ENCODE measurements at places on chromosomes 16 and 17. TPM values are rescaled to one million over a fixed set of nuclear protein-coding genes. Genes with fewer than 3 reads are reported as not detected.

The XYLT1 gene
- total RNA-seq, result 18.4 TPM

The EPOP gene
- total RNA-seq, result 2.0 TPM

The IGF2BP1 gene
- total RNA-seq, result 260 TPM

The LGALS9B gene
- not detected for total RNA-seq

The TRIM25 gene
- 1.9 TPM for total RNA-seq

The MYH2 gene
- not detected for total RNA-seq

The TLCD1 gene
- 8.2 TPM for total RNA-seq

The RPS2 gene
- 1,772 TPM for total RNA-seq

The CCL1 gene
- not detected for total RNA-seq

The RECQL5 gene
- total RNA-seq, result 49.8 TPM

The RPRML gene
- total RNA-seq, result 4.5 TPM

The KRTAP4-6 gene
- total RNA-seq, result not detected

DNA sequence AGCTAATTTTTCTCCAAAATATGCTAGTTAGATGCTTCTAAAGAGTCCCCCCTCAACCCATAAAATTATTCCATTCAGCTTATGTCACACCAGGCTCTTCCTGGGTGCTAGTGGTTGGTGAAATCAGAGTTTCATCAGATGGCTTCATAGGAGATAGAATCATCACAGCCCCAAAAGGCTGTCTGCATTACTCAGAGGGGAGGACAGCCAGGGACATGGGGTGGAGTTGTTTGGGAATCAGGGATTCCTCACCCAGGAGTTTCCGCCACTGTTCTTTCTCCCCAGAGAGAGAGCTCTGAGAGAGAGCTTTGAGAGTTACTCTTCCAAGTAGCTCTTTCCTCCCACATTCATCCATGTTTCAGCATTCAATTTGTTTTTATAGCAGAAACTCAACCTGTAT lies 288 bp upstream of the KRT34 start:
- no peak for DNase-seq

DNA sequence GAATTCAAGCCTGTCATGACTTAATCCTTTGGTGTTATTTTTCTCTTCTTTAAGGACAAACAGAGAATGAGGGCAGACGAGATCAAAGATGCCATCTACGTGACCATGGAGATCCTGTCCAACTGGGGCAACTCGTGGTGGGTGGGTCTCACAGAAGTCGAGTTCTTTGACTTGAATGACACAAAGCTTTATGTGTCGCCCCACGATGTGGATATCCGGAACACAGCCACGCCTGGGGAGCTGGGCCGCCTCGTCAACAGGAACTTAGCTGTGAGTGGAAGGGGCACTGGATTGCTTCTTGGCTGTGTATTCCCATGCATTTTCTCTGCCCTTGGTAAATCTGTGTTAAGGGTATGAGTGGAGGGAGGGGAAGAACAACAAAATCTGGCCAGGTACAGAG lies 158.7 kb downstream of the KATNIP start:
- DNase-seq, result no peak

DNA sequence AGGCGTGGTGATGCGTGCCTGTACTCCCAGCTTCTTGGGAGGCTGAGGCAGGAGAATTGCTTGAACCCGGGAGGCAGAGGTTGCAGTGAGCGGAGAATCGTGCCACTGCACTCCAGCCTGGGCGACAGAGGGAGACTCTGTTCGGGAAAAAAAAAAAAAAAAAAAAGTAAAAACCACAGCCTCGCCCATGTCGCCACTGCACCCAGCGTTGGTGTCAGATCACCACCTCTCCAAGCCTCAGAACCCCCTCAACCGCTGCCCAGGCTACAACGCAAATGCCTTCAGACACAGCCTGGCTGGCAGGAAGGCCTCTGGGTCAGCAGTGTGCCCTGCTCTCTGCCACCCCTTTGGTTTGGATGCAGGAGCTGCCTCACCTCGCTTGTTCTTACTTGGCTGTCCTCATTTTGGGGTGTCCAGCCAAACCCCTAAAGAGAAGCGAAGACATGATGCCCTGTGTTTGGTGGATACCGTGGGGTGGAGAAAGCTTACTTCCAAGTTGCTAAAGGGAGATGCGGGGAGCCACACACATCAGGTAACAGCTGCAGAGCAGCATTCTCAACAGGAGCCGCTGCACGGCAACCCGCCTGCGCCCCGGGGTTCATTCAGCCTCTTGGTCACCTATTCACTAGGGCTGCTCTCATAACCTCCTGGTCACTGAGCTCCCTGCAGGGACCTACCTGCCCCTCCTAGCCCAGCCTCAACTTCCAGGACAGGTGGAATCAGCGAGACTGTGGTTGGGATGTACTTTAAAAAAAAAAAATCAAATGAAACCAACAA lies 13.0 kb upstream of the CYTH1 start:
- DNase-seq, result no peak

DNA sequence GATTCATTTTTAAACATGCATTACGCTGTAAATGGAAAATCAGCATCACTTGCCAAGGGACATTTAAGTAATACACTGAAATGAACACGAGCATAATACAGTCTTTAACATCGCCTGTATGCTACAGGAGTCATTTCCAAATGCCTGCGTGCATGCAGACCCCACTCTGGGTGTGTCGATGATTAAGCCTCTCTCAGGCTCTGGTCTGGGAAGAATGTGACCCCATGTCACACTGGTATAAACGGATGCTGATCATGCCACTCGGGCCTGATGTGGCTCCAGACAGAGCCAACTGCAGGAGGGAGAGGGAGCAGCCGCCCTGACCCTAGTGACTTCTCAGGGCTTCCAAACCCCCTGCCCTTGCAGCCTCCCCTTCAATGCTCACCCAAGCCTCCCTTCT lies 10.8 kb downstream of the EMP2 start:
- no peak for DNase-seq

GRCh38 chr17:57242148-57242547 lies 14.2 kb upstream of the MSI2 start:
- peak; percentile 47 for DNase-seq

DNA sequence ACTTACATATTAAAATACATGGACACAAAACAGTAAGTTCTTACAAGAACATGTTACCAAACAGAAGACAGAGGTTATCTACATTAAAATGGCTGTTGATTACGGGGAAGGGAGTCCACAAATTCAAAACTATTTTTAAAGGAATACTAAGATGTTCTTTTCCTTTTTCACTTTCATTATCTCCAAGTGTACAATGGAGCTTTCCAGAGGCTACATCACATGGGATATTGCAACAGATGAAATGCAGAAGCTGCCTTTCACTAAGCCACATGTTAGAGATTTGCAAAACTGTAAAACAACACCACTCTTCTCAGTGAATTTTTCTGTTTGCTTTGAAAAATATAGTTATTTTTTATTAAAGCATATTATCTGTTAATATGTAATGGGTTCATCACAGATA lies 53.6 kb downstream of the XPO6 start:
- no peak for DNase-seq

- no peak for DNase-seq
Measured at GRCh38 chr16:83051451-83051850, 424.7 kb downstream of the CDH13 start.

DNA sequence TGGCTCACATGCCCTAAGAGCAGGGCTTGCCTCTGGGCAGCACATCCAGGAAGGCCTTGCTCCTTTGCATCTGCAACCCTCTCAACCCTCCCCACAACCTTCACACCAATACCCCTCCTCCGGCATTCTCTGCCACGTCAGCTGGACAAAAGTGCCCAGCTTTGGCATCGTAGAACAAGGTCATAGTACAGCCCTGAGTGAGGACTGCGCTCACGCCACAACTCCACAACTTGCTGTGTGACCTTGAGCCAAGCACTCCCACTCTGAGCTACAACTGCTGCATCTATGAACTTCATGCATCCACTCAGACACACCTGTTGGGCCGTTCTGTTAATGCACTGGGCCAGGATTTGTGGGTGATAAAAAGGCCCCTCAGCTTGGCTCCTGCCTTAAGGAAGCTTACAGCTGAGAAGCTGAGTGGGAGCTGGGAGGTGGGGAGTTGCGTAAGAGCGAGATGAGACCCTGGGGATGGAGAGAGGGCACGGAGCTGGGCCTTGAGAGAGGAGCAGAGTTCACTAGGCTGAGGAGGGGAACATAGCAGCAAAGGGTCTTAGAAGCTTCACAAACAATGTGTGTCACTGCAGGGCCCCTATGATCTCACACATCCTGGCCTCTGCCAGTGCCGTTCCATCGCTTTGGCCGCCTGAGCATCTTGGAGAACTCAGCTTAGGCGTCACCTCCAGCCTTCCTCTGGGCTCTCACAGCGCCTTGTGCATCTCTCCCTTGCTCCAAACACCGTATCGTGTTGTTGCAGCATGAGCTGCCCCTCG lies 8.6 kb upstream of the MRC2 start:
- no peak for DNase-seq

DNA sequence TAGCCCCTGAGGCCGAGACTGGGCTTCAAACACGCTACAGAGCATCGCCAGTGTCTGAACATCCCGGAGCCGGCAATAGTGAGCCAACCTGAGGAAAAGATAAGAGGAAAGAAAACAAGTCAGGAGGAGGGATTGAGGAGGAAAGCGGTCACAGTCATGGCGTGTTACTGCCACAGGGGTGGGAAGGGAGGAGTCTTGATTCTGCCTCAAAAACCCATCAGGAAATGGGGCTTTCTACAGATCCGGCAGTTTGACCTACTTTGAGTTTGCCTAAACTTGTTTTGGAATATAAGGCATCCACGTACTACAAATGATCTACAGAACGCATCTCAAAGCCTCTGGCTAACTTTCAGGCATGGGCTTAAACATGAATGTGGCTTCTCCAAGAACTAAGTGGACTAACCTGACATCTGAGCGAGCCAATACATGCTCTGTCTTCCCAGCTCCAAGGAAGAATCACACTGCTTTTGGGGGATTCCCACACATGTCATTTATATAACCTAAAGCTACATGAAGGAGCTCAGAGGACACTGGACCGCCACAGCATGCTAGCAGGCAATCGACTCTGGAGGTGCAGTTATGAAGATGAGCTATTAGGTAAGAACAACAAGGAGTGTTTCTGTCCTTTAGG lies 96.6 kb downstream of the WDR59 start:
- no peak for DNase-seq

GRCh38 chr17:56020369-56020768 lies 132.9 kb upstream of the ANKFN1 start:
- DNase-seq, result no peak

DNA sequence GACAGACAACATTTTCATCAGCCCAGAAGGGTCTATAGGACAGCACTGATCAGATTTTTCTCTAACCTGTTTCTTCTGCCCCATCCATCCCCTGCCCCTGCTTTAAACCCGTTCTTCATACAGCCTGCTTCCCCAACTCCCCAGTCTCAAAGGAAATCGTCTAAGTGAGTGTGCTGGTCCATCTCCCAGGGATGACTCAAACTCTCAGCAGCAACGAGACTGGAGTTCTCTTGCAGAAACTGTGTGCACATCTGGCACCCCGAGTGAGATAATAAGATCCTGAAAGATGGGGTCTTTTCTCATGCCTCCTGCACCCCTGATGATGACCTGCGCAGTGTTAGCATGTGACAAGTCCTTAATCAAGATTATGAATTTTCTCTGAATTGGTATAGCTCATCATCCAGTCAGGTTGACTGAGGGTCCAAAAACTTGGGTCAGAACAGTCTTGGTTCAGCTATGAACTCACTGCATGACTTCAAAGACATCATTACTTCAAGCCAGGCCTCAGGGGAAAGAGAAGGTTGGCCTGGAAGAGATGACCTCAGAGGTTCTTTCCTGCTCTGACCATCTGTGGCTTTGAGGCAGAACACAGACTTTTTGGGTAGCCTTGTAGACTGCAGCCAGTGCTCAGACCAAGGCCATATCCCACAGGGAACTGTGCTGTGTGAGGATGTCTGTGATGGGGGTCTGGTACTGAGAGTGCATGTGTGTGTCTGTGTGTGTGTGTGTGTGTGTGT lies 117.9 kb downstream of the SPACA3 start:
- no peak for DNase-seq

GRCh38 chr17:70086516-70086915 lies 11.5 kb downstream of the KCNJ16 start:
- no peak for DNase-seq

- DNase-seq, result no peak
Measured at GRCh38 chr16:85520853-85521521, 92.1 kb upstream of the GSE1 start.

DNA sequence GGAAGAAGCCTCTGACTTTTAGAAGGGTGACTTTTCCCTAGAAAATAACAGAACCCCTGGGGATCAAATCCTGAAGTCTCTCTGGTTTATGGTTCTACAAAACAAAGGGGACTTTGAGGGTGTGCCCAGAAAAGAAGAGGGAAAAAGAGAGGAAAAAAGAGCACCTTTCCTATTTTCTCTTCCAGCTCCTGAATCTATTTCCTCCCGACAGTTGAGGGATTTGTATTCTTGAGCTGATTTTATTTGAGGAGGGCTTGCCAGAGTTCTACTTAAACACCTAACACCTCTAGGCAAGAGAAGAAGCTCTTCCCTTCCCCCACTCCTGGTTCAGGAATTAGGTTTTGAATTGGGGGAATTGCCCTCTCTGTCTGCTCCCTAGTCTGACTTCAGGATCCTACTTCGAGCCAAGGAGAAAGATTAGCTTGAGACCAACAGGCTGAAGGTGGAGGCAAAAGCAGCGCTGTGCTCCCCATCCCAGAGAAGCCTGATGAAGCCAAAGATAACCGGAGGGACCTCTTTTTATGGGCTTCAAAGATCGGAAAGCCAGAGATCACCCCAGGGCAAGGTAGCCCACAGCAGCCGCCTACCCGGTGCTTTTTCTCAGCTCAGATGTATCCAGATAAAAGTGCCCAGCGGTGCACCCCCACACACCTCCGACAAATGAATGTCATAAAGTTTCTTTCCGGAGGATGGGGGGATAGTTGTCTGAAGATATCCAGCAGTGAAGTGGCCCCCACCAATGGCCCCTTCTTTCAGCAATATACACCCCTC lies 796 bp downstream of the HOXB3 start:
- DNase-seq, result no peak

GRCh38 chr17:51496378-51496777 lies 236.0 kb downstream of the UTP18 start:
- DNase-seq, result no peak

- no peak for DNase-seq
Measured at GRCh38 chr17:67506966-67507365, 129.9 kb downstream of the PITPNC1 start.

GRCh38 chr17:69320210-69320907 lies 6.6 kb downstream of the ABCA5 start:
- DNase-seq, result no peak

GRCh38 chr16:61419791-61420190 lies 616.4 kb downstream of the CDH8 start:
- DNase-seq, result no peak

- DNase-seq, result no peak
Measured at GRCh38 chr16:48280546-48280945, 33.2 kb upstream of the ABCC11 start.

- DNase-seq, result no peak
Measured at GRCh38 chr17:61460796-61461585, 8.8 kb downstream of the TBX4 start.

DNA sequence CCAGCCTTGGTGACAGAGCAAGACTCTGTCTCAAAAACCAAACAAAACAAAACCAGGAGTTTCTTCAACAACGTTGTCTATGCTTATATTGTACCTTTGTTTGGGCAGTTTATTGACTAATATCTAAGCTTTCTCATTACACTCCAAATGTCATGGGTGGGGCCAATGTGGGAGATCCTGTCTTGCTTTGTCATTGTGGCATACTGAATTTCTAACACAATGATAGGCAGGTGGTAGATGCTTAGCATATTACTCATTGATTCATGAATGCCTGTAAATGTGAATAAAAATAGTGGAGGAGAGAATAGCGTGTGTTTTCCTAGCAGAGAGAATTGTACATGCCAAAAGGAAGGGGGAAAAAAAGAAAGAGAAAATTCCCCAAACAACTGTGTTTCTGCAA lies 802.5 kb upstream of the EEF2KMT start:
- no peak for DNase-seq

GRCh38 chr16:11254913-11255736 lies 879 bp downstream of the SOCS1 start:
- peak; percentile 65 for DNase-seq

Data from glutamatergic neuron (in vitro differentiated cells).